ENCODE measurements at places on chromosomes 1 and 21. TPM values are rescaled to one million over a fixed set of nuclear protein-coding genes. Genes with fewer than 3 reads are reported as not detected.

IGSF5 gene
- not detected for total RNA-seq

C1orf50 gene
- 4.0 TPM for total RNA-seq

PPP1R12B gene
- total RNA-seq, result 1.5 TPM

SH3BGR gene
- total RNA-seq, result 1.3 TPM

HDAC1 gene
- total RNA-seq, result 56.5 TPM
